Spinal cord (tissue), 10 donors: ENCODE measurements at places on chromosomes 5 and 9.
A peak's percentile ranks its signal among the peaks of the same experiment; 100 is the strongest.

DNA sequence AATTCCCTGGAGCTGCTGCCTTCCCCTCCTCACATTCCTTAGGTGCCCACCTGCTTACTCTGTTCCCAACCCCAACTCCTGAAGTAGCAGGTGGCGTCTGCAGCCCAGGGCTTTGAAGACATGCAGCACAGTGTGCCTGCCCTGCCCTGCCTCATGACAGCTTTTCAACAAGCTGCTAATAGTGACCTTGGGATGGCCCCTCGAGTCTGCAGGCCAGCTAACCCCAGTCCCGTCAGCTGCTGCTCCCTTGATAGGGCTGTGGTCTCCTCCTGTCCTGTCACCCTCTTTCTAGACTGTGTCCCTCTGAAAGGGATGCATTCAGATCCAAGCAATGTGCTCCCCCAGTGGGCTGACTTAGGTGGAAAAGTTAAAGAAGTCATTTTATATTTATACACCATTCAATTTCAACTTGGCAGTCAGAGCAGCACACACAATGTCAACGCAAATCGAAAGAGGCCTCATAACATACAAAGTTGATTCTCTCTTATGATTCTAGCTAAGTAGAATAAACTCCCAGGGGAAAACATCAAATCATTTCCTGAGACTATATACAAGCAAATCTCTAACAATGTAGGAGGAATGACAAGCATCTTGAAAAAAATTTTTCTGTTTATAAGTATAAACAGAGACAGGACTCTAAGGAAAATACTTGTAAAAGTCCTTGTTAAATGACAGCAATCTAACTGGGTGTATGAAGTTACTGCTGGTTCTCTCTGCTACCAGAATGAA, 37.9 kb downstream of the ADRB2 start:
- DNase-seq: no peak

- DNase-seq: no peak
These were observed 2.7 kb upstream of the TRIM52 start for GRCh38 chr5:181263633-181264032.

GRCh38 chr5:122773619-122774018, 1.3 kb upstream of the SNX2 start:
- DNase-seq: no peak

- DNase-seq: no peak
These were observed 66.5 kb upstream of the HSPA9 start for GRCh38 chr5:138641547-138642298.

GRCh38 chr5:174720612-174721529, 3.5 kb upstream of the MSX2 start:
- no peak for DNase-seq

DNA sequence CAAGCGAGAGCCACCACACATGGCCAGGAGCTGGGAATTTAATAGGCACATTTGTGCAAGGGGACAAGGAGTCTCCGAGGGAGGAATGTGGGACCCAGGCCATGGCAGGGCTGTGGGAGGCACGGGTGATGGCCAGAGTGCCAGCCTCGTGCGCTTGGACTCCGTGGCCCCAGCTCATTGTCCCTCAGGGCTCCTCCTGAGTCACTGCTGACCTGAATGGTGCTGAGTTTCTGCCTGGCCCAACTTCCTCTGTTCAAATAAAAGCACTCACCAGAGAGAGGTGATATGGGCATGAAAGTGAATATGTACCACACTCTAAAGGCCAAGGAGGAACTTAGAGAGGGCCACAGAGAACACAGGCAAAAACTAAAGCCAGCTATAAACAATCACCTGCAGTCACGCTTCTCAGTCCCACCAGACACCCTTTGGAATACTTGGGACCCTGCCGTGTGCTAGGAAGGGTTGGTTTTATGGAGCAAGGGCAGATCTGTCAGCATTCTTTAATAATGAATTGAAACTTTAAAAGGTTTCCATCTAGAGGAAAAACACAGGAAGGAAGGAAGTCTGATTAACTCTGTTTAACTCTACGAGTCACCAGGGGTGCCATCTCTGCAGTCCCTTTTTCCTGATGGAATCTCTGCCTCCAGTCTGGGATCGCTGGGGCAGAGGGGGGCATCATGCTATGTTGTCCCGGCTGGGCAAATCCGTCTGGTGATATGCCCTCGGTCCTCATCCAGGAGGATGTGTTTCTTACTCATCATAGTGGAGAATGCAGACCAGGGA, 25.1 kb upstream of the UBE2QL1 start:
- DNase-seq: no peak

DNA sequence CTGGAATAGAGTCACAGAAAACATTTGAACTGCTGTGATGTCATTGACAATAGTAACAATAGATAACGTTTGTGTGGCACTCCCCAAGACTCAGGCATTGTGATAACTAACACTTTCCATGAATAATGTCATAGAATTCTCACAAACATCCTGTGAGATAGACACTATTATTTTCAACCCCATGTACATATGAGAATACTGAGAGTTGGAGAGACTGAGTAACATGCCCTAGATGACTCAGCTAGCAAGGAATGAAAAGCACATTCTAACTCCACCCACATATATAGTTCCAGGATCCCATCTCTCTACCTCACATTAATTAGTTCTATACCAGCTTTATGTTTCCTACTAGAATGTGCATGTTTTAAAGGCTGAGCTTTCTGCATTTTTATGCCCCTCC, 71.4 kb downstream of the ASTN2 start:
- no peak for DNase-seq

DNA sequence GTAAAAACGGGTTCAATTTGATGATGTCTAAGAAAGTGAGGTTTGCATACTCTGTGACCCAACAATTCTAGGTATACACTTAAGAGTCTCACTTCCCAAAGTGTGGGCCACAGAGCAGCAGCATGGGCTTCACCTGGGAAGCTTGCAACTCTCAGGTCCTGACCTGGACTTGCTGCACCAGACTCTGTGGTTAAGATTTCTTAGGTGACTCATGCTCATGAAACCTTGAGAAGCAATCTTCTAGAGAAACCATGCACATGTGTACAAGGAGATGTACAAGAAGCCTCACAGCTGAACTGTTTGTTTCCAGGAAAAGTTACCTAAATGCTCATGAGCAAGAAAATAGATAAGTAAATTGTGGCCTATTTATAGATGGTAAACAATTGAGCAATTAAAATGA, 30.0 kb downstream of the DNAJC21 start:
- no peak for DNase-seq

- no peak for DNase-seq
These were observed 107.2 kb downstream of the NMUR2 start for GRCh38 chr5:152297866-152298265.

GRCh38 chr9:11469745-11470144, 856.9 kb upstream of the PTPRD start:
- DNase-seq: no peak

DNA sequence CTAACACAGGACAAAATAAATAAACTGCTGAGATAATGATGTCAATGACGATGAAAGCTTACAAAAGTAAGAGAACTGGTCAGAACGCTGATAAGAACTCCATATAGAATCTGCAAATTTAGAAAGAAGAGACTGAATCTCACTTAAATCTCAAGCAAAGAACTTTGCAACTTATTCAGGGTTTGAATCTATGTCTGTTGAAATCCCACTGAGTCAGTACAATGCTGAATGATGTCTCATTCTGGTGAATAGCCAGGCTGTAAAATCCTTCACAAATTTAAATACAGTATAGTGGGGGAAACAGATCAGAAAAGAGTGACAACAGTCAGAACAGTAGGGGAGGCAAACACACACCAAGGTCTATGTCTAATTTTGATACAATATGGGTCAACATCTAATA, 38.9 kb upstream of the NR3C1 start:
- no peak for DNase-seq

GRCh38 chr9:126956917-126957686, 42.5 kb downstream of the RALGPS1 start:
- no peak for DNase-seq

DNA sequence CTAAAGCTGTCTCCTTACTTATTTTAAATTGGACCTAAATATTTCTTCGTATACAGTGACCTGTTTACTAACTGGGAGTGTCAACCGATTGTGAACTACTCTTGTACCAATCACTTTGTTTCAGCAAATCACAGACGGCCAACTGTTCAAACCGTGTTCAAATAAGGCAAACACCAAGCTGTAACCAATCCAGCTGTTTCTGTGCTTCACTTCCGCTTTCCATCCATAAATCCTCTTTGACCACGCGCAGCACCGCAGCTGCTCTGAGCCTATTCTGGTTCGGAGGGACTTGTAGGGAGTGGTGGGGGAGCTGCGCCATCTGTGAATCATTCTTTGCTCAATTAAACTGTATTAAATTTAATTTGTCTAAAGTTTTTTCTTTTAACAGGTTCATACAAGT, 4.8 kb upstream of the FAM240B start:
- no peak for DNase-seq

- no peak for DNase-seq
These were observed 18.0 kb upstream of the NR4A3 start for GRCh38 chr9:99803694-99804093.

DNA sequence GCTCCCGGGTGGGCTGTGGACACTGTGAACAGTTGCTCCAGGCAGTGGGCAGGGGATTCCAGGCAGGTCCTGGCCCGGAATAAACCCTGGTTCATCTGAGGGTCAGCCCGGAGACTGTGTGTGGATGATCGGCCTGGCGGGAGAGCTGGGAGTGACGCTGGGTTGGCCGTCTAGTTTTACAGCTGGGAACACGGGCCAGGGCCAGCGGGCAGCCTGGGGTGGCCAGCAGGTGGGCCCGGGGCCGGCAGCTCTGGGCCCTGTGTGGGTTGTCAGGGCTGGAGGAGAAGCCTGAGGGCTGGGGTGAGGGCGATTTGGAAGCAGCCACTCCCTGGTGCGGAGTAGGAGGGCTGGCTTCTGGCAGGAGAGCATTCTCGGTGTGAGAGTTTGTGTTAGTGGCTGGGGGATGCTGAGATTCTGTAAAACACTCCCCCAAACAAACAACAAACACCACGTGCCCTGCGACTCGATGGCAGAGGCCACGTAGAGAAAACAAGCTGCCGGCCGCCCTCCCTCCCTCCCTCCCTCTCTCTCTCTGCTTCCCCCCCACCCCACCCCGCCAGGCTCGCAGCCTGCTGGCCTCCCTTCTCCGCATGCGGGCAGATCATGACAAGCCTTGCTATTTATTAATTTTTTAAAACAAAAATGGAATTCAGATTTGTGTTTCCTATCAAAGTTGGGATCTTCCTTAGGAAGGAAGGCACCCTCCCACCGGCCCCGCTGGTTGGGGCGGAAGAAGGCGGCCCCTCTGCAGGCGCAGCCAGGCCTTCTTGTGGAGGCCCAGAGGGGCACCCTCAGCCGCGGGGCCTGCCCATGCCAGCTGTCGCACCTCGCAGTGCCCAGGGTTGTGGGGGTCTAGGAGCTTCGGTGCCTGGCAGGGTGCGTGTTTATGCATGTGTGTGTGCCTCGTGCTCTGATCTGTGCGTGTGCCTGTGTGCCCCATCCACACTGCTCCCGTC, 49.5 kb downstream of the RXRA start:
- no peak for DNase-seq

DNA sequence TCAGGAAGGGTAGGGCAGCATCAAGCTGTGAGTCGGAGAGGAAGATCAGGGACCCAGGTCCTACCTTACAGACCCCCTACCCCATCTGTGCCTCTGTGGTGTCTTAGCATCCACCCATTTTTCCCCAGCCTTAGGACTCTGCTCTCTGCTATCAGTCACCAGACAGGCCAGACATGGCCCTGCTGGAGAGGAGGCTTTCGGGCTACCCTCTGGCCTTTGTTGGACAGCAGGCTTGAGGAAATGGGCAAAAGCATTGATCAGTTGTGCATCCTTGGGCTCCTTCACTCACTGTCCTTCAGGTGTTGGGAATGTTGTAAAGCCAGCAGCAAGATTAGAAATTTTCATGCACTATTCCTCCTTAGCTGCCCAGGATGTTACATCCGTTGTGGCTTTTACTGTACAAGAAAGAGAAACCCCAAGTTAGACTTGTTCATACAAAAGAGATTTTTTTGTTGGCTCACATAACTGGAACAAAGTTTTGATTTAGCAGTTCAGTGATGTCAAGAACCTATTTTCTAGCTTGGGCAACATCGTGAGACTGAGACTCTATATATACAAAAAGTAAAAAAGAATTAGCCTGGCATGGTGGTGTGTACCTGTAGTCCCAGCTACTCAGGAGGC, 17.4 kb upstream of the TNFAIP8 start:
- DNase-seq: no peak

DNA sequence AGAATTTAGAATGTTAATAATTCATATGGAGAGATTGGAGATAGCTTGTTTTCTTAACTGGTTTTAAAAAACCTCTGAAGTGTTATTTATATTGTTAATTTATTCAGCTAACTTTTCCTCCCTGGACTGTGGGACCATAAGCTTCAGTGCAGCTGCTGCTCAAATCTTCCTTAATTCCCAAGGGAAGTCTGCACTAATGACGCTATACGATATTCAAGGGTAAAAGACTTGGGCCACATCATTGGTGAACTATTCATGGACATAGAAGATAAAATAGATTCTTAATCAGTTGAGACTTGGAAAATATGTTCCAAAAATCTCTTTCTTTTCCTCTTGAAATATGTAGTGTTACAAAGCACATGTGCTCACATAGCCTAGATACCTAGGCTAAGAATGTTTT, 31.1 kb upstream of the GAS1 start:
- DNase-seq: no peak

GRCh38 chr5:122727112-122727541, 47.8 kb upstream of the SNX2 start:
- no peak for DNase-seq

GRCh38 chr9:83622939-83623678, at the start of gene IDNK:
Gene IDNK (plus strand): TSS chr9:83623143. CDS start chr9:83623172, 29 bp downstream.
- peak; percentile 65 for DNase-seq

DNA sequence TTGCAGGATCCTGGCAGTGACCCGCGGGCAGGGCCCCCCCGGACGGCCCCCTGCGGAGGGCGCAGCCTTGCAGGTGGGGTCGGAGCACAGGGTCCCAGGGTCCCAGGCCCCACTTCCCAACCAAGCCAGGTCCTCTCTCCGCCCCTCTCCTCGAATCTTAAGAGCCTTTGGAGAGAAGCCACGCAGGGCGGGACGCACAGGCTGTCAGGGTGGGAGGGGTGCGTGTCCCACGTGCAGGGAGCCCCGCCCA, 18.4 kb upstream of the EGFL7 start:
- DNase-seq: no peak

DNA sequence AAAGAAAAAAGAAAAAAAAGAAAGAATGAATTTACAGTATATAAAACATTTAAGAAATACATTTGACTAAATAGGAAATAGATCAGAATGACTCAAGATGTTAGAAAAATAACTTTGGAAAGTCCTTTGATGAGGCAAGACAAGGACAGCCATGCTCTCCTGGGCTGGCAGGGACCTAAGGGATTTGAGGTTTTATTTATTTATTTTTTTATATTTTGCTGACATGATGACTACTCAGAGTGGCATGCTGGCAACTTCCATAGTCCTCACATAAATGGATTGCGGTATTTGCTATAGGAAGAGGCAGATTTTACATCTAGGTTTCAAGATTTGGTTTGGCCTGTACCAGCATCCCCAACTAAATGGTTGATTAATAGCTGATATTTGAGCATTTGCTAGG, 17.7 kb downstream of the SLC28A3 start:
- no peak for DNase-seq

- DNase-seq: no peak
These were observed 76.1 kb downstream of the SLC1A3 start for GRCh38 chr5:36682499-36682898.

GRCh38 chr5:145978708-145979107, 42.3 kb downstream of the SH3RF2 start:
- no peak for DNase-seq

GRCh38 chr9:98191671-98192502, 550 bp downstream of the CORO2A start:
- DNase-seq: no peak
